ENCODE measurements at places on chromosomes 12 and 14.

DNA sequence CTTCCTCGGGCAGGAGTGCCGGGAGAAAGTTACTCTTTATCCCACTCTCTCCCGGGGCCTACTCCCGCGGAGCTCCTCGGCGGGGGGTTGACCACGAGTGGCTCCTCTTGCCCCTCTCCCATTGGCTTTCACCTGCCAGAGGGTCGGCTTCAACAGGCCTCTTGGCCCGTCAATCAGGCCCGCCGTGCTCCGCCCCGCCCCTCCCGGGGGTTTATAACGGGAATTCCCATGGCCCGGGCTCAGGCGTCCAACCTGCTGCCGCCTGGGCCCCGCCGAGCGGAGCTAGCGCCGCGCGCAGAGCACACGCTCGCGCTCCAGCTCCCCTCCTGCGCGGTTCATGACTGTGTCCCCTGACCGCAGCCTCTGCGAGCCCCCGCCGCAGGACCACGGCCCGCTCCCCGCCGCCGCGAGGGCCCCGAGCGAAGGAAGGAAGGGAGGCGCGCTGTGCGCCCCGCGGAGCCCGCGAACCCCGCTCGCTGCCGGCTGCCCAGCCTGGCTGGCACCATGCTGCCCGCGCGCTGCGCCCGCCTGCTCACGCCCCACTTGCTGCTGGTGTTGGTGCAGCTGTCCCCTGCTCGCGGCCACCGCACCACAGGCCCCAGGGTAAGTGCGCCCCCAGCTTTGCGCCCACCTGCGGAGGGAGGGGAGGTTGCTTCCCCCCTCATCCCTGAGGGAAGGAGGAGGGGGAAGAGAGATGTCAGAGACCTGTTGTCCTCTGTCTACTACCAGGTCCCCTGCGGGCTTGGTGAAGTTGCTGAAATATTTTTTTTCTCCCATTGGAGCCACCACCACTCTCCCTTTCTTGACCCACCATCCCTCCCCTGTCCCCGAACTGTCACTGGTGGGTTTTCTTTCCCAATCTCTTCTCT, at the start of gene SMOC1:
Gene SMOC1, plus strand, starts transcription at position 242 of the 869 bp plus-strand sequence. Its CDS starts 263 bp downstream, at position 505.
- DNase-seq: no peak

- no peak for DNase-seq
Observed at GRCh38 chr12:89243771-89244170, 108.5 kb downstream of the DUSP6 start.

GRCh38 chr12:67784831-67785230, 136.3 kb downstream of the DYRK2 start:
- no peak for DNase-seq

GRCh38 chr14:79947440-79948054, 263.8 kb downstream of the DIO2 start:
- DNase-seq: no peak
